ENCODE measurements at places on chromosomes 5 and 9.

DNA sequence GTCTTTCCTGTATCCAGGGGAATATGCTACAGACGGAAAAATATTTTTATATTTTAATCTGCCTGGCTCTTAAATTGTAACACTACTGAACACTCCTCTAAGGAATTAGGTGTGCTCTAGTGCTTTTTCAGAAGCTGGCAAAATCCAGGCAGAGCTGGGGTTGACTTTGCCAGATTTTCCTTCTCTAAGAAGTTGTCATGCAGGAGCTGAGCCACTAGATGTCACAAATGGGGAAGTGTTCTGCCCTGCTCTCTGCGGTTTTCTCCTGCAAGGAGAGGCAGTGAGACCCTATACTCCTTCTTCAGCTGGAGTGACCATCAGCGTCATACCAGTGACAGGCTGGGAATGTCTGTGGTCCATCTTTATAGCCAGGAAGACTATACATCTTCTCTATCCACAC lies 112.5 kb downstream of the HAPLN1 start:
- no peak for DNase-seq

DNA sequence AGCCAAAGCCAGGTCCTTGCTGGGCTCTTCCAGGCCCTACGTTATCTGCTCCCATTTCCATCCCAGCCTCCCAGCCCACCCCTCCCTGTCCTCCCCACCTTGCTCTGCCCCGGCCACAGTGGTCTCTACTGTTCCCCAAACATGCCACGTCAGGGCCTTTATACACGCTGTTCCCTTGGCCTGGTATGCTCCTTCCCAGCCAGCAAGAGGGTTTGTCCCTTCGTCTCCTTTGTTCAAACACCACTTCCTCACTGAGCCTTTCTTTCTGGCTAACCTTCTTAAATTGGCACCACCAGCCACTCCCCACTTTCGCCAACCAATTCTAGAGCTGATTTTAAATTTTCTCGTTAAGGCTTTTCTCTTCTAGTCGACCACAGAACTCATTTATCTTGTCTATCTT lies 9.8 kb downstream of the SH2D3C start:
- DNase-seq, result no peak

DNA sequence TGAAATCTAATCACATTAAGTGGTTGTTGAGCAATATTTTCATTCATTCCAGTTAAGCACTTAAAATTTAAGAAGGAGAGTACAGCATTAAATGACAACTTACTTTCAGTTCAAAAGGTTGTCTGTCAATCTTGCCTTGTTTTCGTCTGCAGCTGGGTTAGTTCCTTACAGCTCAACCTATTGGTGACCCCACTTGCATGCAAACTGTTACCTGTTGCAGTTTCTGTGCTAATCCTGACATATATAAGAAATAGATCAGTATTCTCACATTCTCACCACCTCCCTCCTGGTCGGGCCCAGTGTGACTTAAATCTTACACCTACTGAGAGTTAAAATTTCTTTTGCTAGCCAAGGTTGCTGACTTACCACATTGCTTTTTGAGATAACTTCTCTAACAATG lies 191.8 kb upstream of the SMC2 start:
- DNase-seq, result no peak

DNA sequence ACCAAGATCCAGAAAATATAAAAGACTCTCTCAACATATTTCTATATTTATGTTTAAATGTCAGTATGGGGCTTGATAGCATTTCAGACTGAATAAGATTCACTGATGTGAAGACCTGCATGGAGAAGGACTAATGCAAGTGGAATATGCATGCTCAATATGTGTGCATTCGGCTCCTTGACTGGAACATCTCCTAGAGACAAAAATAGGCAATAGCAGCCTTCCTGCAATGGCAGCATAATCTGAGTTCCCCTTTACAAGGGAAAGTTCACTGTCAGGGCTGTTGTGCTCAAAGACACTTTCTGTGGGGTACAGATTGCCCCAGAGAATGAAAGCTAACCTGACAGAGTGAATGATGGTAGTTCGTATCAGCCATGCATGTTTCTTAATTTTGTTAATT lies 42.4 kb downstream of the STARD4 start:
- DNase-seq, result no peak

- no peak for DNase-seq
Measured at GRCh38 chr5:100690036-100690560, 154.9 kb downstream of the FAM174A start.

- no peak for DNase-seq
Measured at GRCh38 chr5:105593011-105593760, 2030.6 kb upstream of the NUDT12 start.

- DNase-seq, result no peak
Measured at GRCh38 chr5:544675-545355, 20.6 kb upstream of the SLC9A3 start.

DNA sequence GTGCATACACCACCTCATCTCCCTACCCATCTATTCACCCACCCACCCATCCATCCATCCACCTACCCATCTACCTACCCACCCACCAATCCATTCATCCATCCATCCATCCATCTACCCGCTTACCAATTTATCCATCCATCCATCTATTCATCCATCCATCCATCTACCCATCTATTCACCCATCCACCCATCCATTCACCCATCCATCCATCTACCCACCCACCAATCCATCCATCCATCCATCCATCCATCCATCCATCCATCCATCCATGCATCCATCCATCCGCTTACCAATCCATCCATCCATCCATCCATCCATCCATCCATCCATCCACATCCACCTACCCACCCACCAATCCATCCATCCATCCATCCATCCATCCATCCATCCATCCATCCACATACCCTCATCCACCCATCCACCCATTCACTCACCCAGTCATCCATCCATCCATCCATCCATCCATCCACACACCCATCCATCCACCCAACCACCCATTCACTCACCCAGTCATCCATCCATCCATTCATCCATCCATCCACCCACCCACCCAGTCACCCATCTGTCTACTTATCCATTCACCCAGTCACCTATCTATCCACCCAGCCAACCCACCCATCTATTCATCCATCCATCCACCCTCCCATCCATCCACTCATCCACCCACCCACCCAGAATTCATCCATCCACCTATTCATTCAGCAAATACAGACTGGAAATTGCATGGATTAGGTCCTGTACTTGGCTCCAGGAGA lies 125.6 kb downstream of the RXRA start:
- no peak for DNase-seq

GRCh38 chr9:71886015-71886414 lies 25.0 kb downstream of the ABHD17B start:
- no peak for DNase-seq

DNA sequence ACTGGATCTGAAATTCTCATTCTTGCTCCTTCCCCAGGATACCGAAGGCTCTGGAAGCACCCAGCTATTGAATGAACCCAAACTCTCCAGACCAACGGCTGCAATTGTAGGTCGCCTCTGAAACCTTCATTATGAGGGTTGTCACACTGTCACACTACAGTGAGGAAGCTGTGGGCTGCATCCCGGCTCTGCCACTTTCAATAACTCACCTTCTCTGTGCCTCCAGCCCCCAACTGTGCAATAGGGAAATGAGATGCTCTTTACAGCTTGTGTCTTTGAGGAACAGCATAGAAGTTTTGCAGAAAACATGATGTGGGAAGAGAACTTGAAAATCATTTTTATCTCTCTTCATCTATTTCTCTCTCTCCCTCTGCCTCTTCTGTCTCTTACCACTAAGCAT lies 69.6 kb upstream of the TGFBR1 start:
- no peak for DNase-seq

DNA sequence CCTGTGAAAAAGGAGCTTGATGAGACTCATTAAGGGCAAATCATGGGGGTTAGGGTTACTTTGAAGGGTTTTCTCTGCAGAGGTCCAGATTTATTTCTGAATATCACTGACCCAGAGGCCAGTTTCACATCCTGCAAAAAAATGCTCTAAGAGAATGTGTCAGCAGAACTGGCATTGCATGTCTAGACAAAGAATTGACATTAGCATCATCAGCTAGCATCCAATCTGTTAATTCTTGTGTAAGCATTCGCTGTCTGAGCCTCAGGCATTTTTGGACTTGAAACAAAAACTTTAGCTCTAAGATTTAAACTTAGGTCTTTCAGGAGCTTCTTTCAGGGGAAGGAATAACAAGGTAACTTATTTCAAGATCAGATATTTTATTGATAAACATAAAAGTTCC lies 187.9 kb upstream of the ELL2 start:
- no peak for DNase-seq

DNA sequence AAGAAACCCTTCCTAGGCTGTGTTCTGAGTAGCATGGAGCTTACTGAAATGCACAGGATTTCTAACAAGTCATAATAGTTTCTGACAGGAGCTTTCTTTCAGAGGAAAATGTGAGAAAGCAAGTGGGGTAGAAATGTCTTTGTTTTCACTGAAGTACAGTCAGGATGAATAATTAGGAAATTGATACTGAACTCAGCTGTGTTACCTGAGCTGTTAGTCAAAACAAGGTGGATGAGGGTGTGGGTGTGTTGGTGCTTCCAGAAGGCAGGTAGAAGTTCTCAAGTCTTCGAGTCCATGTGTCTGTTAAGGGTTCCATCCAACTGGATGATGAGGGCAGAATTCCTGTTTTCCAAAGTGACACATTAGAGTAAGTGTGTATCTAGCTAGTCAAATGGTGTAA lies 122.4 kb downstream of the BASP1 start:
- DNase-seq, result no peak
